ENCODE measurements at places on chromosomes 5 and 9. TPM values are rescaled to one million over a fixed set of nuclear protein-coding genes. Genes with fewer than 3 reads are reported as not detected.

Gene GHR
- total RNA-seq: 7.3 TPM

- DNase-seq: no peak
These were observed 175.2 kb downstream of the PSAT1 start for GRCh38 chr9:78472111-78472510.

Gene LCN15
- not detected for total RNA-seq

Gene PTPRD
- 323 TPM for total RNA-seq

Gene IFNA13
- not detected for total RNA-seq

GRCh38 chr5:173327084-173327947 is 898 bp downstream of the STC2 start:
- DNase-seq: no peak

DNA sequence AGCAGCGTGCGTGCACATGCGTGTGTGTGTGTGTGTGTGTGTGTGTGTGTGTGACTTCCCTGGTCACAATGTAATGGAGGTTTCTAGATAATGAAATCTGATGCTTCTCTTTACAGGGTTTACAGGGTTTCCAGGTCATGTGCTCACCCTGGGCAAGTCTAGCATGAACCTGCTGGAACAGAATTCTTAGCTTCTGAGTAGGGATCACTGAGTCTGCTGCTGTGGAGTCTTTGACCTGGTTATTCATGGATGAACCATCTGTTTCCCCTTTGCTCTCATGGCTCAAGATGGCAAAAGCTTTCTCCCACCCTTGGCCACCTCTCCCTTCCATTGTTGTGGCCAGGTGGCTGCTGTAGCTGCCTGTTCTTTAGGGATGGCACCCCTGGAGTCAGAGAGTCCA is 111.6 kb upstream of the SHB start:
- DNase-seq: no peak

Gene CCDC171
- 19.7 TPM for total RNA-seq

- DNase-seq: no peak
These were observed 12.4 kb downstream of the PTGS1 start for GRCh38 chr9:122382901-122383850.

DNA sequence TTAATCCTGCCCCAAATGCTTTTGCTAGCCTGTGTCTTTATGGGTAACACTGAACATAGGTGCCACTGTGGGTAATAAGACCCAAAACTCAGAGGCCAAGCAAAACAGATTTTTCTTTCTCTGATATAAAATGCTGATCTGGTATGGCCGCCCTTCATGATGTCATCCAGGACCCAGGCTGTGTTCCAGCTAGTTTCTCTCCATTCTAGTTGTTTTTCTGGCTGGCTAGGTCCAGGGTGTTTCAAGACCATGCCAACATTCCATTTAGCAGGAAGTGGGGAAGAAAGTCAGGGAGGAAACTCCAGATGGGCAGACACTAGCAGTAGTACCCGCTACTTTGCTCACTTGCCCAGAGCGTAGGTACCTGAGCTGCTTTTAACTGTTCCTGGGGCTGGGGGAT is 183.9 kb upstream of the OTULINL start:
- DNase-seq: no peak

DNA sequence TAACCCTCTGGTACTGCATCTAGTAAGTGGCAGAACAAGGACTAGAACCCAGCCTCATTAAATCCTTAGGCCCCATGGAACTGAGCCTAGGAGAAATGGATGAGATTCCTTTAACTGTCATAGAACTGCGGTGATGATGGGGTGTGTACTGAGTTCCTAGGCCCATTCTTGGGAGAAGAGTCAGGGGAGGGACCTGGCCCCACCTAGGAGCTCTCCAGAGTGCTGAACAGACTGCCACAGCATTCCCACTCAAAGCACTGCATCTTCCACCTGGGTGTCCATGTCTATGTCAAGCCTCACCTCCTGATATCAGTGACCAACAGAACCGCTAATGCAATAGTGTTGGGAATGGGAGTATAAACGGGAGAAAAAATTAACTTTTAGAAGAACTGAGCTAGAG is 36.6 kb downstream of the TTLL11 start:
- DNase-seq: no peak

GRCh38 chr5:164679461-164679860 is 1174.0 kb downstream of the MAT2B start:
- DNase-seq: no peak

- no peak for DNase-seq
These were observed 302.4 kb downstream of the PDE4D start for GRCh38 chr5:59591162-59591561.

DNA sequence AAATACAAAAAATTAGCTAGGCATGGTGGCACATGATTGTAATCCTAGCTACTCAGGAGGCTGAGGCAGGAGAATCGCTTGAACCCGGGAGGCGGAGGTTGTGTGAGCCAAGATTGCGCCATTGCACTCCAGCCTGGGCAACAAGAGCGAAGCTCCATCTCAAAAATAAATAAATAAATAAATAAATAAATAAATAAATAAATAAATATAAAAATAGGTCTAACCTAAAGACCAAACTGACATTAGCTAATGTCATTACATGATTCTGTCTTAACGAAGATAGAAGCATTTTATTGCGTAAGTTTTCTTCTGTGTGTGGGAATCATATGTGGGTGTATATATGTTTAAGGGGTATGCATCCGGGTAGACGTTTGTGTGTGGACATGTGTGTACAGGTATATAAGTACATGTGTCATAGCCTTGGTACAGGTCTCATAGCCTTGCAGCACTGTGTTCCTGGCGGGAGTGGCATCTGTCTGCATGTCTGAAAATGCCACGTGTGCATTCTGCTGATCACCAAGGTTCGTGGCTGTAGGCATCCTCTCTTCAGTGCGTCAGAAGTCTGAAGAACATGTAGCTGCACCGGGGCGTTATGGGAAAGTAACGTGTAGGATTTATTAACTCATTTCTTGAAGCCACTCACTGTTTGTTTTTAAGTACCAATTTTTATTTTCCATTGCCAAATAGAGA is 298.1 kb downstream of the NR3C1 start:
- DNase-seq: no peak

Gene NADK2
- total RNA-seq: 43.1 TPM

GRCh38 chr9:13845460-13845859 is 468.5 kb downstream of the NFIB start:
- DNase-seq: no peak

- peak; percentile 51 for DNase-seq
These were observed 138.4 kb downstream of the EGFLAM start for GRCh38 chr5:38396766-38397165.

Gene FUT7
- 0.09 TPM for total RNA-seq

Gene RIGI
- 7.4 TPM for total RNA-seq

- DNase-seq: no peak
These were observed 335.6 kb downstream of the BRINP1 start for GRCh38 chr9:119033596-119033995.

- no peak for DNase-seq
These were observed 56.4 kb downstream of the LHFPL2 start for GRCh38 chr5:78591972-78592700.

DNA sequence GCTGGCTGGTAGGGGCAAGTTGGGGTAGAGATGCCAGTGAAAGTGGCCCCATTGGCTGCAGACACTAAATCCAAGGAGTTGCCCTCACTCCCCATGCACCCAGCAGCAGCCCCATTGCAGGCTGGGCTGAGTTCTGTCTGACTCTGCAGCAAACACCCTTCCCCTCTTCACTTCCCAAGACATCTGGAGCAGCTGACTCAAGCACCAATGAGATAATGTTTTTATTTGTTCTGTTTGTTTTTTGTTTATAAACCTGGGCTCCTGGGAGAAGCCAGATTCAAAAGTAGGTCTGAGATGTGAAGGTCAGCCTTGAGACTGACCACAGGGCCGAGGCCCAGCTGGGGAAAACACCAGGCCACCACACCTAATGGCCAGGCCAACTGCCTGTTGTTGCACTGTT is 545.9 kb upstream of the KLF4 start:
- no peak for DNase-seq

- DNase-seq: no peak
These were observed 4.9 kb upstream of the CPLX2 start for GRCh38 chr5:175866377-175866907.

Gene PCDHB2
- 16.0 TPM for total RNA-seq

Gene MCTP1
- 49.6 TPM for total RNA-seq

Gene ASPN
- total RNA-seq: 2.9 TPM

- DNase-seq: no peak
These were observed 265.2 kb downstream of the TMEM38B start for GRCh38 chr9:105959531-105959930.

Gene TTLL11
- total RNA-seq: 22.1 TPM

Gene PCDHGB6
- 21.7 TPM for total RNA-seq

Gene DRD1
- total RNA-seq: 1.3 TPM

Gene ARID3C
- 0.45 TPM for total RNA-seq

DNA sequence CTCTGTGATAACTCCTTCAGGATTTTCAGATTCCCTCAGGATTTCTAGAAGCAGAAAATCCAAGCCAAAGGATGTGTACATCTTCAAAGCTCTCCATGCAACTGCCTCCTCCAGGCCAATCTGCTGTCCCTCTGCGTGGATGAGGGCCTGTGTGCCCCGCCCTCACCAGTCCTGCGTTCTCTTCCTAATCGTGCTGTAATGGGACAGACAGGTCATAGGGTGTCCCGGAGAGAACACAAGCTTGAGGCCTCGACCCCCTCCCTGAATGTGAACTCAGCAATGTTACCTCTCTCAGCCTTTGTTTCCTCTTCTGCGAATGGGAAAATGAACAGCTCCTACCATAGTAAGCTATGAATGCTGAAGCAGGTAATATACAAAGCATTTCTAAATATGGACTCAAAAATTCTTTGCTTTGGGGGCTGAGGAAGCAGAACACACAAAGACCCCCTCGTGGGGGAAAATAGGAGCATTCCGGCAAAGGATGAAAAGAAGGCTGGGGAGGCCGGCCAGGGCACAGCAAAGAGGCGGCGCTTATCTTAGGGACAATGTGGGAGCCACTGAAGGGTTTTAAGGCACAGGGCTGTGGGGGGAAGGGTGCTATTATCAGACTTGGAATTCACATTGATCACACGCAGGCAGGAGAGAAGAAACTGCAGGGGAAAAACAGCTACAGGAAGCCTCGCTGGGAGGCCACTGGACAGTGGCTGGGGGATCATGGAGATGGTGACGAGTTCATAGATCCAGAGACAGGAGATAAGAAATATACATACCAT is 57.2 kb upstream of the FBXW11 start:
- DNase-seq: no peak

- no peak for DNase-seq
These were observed 29.2 kb upstream of the RXRA start for GRCh38 chr9:134297083-134297410.

- DNase-seq: no peak
These were observed 55.2 kb upstream of the TUSC1 start for GRCh38 chr9:25733336-25733982.

DNA sequence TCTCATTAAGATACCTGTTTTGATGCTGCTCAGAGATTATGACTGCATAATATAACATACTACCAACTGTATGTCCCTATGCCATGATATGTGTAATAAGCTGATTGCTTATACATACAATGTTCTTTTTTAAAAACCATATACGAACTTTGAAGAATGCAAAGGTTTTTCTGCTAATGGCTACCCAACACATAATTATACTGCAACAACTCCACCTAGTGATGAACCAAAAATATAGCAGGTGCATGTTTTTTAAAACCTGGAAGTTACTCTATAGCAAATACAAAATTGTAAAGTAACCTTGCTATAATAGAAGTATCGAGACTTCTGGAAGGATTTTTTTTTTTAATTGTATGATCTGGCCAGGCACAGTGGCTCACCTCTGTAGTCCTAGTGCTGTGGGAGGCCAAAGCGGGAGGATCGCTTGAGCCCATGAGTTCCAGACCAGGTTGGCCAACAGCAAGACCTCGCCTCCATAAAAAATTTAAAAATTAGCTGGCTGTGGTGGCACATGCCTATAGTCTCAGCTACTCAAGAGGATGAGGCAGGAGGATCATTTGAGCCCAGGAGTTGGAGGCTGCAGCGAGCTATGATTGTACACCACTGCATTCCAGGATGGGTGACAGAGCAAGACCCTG is 49.1 kb downstream of the HOMER1 start:
- peak; percentile 38 for DNase-seq

GRCh38 chr9:99818500-99818899 is 3.2 kb upstream of the NR4A3 start:
- DNase-seq: no peak

DNA sequence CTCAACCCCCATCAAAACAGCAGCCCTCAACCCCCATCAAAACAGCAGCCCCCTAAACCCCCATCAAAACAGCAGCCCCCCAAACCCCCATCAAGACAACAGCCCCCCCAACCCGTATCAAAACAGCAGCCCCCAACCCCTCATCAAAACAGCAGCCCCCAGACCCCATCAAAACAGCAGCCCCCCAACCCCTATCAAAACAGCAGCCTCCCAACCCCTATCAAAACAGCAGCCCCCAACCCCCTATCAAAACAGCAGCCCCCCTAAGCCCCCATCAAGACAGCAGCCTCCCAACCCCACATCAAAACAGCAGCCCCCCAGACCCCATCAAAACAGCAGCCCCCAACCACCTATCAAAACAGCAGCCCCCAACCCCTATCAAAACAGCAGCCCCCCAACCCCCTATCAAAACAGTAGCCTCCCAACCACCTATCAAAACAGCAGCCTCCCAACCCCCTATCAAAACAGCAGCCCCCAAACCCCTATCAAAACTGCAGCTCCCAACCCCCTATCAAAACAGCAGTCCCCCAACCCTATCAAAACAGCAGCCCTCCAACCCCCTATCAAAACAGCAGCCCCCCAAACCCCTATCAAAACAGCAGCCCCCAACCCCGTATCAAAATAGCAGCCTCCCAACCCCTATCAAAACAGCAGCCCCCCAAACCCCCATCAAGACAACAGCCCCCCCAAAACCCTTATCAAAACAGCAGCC is 1.2 kb downstream of the TPPP start:
- DNase-seq: no peak

- DNase-seq: no peak
These were observed 29.7 kb downstream of the DAPK1 start for GRCh38 chr9:87527211-87527916.

Gene PCDHB15
- 25.0 TPM for total RNA-seq

DNA sequence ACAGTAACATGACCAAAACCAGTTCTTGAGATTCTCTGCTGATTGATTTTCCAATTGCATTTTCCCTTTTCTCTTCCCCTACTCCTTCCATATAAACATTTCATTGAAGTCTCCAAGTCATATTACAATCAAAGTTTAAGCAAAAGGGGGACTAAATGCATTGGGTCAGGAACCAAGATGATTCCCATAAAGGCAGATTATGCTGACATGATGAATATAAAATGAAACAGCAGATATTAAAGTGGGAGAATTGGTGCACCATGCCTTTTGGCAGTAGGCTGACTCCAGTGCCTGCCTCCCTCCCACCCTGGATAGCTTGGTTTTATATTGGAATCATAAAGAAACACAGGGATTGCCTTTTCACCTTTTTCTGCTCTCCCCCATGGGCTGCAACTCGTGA is 118.4 kb downstream of the ASTN2 start:
- DNase-seq: no peak

- no peak for DNase-seq
These were observed 448.4 kb downstream of the BNC2 start for GRCh38 chr9:16422114-16422513.

GRCh38 chr9:127196826-127197145 is 67.8 kb upstream of the GARNL3 start:
- peak; percentile 56 for DNase-seq

Gene GPR21
- total RNA-seq: 13.5 TPM

GRCh38 chr5:114909424-114909823 is 260.3 kb downstream of the TRIM36 start:
- DNase-seq: no peak

Gene RANBP3L
- total RNA-seq: 8.0 TPM

GRCh38 chr9:97386733-97387503 is 25.0 kb upstream of the TDRD7 start:
- peak; percentile 64 for DNase-seq

Data from cerebellum (tissue), 4 donors.